Retina (tissue), 1 donor: ENCODE measurements at places on chromosomes 13 and 19.

DNA sequence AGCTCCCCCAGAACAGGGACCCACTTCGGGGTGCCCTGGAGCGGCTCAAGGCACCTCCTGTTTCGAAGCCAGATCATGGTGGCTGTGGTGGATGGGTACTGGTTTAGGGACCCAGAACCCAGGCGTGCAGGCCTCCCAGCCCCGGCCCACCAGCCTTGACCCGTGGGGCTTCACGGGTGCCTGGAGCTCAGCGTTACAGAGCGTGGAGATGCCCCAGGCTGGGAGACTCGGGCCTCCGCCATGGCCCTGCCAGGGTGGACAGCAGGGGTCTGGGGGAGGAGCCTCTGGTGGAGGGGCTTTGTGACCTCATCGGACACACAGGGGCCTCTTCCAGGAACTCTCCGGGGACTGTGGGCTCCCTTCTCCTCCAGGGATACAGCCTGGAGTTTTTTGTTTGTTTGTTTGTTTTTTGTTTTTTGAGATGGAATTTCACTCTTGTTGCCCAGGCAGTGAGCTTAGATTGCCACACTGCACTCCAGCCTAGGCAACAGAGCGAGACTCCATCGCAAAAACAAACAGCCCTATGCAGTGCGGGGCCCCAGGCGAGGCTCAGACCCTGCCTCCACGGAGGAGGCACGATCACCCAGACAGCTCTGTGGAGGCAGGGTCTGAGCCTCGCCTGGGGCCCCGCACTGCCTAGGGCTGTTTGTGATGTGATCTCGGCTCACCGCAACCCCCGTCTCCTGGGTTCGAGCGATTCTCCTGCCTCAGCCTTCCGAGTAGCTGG lies at the start of gene GARIN5B:
TSS of gene GARIN5B (minus strand) at position 271 of the 727 bp plus-strand sequence. CDS start at position 77, 194 bp downstream.
- no peak for DNase-seq

- DNase-seq: no peak
Observed at GRCh38 chr19:45321848-45322247, 827 bp downstream of the CKM start.

DNA sequence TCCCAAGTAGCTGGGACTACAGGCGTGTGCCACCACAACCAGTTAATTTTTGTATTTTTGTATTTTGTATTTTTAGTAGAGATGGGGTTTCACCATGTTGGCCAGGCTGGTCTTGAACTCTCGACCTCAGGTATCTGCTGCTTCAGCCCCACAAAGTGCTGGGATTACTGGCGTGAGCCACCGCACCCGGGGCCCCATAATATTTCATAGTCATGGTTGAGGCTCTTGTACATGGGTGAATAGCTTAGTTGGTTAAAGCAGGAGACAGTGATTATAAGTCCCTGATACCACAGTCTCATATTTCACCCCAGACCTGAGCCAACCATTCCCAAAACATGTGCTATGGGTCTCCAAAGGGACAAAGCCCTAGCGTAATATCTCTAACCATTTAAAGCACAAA lies 26.1 kb downstream of the MBNL2 start:
- DNase-seq: no peak

DNA sequence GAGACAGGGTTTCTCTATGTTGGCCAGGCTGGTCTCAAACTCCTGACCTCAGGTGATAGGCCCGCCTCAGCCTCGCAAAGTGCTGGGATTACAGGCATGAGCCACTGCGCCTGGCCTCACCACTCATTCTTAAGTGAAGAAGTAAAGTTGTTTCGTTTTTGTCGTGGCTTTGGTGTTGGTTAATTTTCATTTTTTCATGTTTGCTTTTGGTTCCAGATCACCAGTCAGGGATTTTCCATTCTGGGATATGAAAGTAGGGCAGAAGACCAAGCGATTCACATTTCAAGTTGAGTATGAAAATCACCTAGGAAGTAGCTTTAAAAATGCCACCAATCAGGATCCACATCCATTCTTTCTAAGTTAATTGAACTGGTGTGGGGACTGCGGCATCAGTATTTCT lies 289.9 kb downstream of the DIAPH3 start:
- no peak for DNase-seq

GRCh38 chr13:77511552-77511951 lies 24.0 kb upstream of the SCEL start:
- DNase-seq: no peak

DNA sequence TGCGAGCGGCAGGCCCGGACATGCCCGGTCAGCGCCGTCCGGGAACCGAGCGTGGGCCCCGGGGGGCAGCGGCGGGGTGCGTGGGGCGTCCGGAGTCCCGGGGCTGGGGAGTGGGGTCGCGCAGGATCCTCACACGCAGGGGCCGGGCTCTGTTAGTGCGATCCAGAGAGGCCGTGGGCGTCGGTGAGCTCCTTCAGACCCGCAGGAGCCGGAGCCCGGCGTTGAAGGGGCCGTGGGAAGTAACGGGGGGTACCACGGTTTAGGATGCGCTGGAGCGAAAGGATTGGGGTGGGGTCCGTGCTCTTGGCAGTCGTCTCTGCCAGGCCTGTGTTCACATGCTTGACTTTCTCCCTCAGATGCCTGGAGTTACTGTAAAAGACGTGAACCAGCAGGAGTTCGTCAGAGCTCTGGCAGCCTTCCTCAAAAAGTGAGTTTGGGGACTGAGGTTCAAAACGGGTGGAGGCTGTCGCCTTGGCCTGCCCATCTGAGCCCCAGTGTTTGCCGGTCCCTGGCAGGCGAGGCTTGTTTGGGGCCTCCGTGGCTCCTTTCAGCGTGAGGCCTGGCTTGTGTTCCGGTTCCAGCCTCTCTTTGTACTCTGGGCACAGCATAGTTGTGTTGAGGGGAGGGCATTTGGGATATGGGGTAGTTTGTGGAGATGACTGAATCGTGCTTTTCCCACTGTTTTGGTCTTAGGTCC lies 512 bp downstream of the RPS19 start:
- peak; percentile 35 for DNase-seq

GRCh38 chr19:37691881-37692504 lies 27.6 kb downstream of the ZNF607 start:
- peak; percentile 96 for DNase-seq

GRCh38 chr13:80251403-80251802 lies 89.5 kb downstream of the SPRY2 start:
- DNase-seq: no peak

DNA sequence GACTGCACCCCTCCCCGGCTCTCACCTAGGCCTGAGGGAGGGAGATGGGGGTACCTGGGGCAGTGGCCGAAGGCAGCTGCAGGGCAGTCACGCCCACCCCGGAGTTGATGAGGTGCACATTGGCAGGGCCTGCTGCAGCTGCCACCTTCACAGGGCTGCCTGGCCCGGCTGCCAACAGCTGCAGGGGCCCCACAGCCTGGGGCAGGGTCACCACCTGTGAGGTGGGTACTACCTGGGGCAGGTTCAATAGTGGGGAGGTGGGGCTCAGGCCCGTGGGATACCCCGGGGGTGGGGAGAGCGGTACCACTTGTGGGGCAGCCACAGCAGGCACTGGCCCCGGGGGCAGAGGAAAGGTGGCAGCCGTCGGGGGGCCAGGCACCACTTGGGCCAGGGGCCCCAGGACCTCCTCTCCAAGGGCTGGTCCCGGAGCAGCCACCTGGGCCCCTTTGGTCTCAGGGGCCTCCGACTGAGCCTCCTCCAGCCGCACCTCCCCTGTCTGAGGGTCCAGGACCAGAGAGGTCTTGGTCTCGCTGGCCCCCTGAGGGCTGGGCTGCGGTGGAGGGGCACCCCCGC lies 2.7 kb downstream of the SIX5 start:
- DNase-seq: no peak

DNA sequence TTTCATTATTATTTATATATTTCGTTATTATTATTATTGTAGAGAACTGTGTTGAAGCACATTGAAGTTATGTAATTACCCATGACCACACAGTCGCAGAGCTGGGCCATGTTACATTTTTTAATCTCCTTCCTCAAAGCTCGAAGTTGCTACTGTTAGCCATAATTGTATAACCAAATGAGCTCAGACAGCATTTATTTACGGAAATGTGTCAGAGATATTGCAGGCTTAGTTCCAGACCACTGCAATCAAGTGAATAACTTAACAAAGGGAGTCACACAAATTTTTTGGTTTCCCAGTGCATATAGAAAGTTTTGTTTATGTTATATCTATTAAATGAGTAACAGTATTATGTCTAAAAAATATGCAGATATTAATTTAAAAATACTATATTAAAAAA lies 147.1 kb upstream of the SLITRK1 start:
- no peak for DNase-seq

DNA sequence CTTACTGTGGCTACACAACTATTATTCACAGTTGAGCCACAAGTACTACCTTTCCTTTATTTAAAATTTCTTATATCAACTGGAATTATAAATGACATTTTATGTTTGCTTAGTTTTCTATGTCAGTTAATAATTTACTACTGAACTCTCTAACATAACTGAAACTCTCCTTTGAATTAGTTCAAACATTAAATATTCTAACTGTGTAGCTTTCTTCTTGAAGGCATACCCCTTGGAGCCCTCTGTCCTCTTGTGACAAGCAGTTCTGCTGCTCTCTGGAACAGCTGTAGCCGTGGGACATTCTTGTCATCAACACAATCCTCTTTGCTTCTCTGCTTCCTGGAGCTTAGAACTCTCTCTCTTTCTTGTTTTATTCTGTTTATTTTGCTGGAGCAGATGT lies 244.8 kb downstream of the NHLRC3 start:
- no peak for DNase-seq

GRCh38 chr19:7337380-7338194 lies 11.2 kb upstream of the ARHGEF18 start:
- no peak for DNase-seq

DNA sequence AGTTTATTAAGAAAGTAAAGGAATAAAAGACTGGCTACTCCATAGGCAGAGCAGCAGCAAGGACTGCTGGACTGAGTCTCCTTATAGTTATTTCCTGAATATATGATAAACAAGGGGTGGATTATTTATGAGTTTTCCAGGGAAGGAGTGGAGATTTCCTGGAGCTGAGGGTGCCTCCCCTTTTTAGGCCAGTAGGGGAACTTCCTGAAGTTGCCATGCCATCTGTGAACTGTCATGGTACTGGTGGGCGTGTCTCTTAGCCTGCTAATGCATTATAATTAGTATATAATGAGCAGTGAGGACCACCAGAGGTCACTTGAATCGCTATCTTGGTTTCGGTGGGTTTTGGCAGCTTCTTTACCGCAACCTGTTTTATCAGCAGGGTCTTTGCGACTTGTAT lies 13.5 kb downstream of the ZSCAN5A start:
- DNase-seq: no peak

GRCh38 chr13:76016799-76017400 lies 380.8 kb downstream of the LMO7 start:
- no peak for DNase-seq

DNA sequence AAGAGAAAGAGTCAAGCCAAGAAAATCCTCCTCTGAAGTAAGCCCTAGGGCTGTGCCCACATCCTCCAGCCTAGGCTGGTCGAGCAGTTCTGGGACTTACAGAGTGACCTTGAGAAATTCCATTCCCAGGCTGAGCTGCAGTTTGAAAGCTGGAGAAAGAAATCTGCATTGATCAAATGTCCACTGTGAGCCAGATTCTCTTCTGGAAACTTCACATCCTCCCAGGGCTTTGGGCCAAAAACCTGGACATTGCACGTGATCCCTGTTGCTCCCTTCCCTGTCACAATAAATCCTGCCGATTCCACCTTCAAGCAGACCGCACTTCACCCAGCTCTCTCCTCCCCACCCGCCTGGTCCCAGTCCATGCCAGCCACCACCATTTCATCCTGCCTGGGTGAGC lies 15.7 kb downstream of the TMEM143 start:
- no peak for DNase-seq
